ENCODE measurements at places on chromosomes 7 and 10.

GRCh38 chr7:150439967-150440366, 10.5 kb upstream of the GIMAP8 start:
- no peak for DNase-seq

DNA sequence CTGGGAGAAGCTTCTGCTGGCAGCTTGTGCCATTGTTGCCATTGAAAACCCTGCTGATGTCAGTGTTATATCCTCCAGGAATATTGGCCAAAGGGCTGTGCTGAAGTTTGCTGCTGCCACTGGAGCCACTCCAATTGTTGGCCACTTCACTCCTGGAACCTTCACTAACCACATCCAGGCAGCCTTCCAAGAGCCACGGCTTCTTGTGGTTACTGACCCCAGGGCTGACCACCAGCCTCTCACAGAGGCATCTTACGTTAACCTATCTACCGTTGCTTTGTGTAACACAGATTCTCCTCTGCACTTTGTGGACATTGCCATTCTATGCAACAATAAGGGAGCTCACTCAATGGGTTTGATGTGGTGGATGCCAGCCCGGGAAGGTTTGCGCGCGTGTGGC, 220.7 kb downstream of the ADK start:
- no peak for DNase-seq

GRCh38 chr10:101920546-101920945, 76.9 kb upstream of the KCNIP2 start:
- no peak for DNase-seq

DNA sequence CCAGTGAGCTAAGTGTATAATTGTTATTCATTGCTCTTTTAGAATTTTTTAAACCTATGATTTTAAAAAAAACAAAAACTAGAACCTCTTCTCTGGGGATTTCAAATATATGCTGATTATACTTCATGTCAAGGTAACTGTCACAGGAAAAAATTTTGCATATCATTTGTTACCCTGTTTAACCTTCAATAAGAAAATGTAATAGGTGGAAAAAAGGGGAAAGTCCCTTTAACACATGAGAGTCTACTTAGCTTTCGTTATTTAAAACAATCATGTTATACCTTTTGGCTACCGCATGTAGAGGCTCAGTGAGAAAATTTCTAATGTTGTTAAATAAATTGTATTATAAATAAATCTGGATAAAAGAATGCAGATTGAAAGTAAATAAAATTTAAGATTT, 190.1 kb upstream of the AKR1E2 start:
- DNase-seq: no peak

DNA sequence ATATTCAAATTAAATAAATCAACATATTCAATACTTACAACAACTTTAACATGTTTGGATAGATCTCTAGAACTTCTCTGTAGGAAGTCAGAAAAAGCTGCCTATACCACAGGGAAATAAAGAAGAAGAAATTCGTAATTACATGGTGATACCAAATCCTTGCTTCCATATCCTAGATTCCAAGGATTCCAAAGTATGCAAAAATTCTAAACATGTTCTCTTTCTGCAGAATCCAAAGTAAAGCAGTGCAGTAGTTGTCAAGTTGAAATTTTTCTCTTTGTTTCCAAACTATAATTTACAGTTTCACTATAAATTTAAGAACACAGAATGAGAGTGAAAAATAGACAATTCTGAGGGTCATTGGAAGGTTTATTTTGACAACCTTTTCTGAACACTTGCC, 233.7 kb upstream of the PTN start:
- peak; percentile 25 for DNase-seq

DNA sequence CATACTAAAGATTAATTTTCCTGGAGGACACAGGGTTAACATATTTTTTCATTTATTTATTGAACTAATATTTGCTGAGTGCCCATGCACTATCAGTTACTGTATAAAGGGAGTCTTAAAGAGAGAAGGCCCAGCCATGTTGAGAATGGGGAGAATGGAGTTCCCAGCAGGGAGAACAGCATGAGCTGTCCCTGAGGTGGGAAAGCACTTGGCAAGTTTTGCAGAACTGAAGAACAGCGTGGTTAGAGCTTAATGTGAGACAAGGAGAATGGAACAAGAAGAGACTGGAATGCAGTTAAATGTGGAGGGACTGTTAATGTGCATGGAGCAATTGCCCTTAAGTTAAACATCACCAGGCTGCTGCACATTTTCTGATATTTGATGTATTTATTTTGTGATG, 435.4 kb downstream of the SUGCT start:
- DNase-seq: no peak

DNA sequence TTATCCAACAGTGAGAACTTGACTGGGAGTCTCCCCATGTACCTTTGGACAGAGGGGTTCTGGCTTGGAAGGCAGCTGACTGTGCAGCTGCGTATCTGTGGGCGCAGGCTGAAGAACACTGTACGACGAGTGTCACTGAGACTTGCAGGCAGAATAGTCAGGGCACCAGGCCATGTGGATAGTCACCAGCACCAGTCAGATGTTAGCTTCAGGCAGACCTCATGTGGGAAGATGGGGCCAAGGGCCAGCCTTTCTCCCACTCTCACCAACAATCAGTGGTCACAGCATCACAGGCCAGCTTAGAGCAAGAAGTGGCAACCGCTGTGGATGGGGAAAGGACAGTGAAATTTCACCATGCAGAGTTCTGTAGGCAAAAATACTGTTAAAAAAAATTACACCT, 43.4 kb upstream of the GJD4 start:
- DNase-seq: no peak

- peak; percentile 56 for DNase-seq
These were observed 2.8 kb downstream of the INHBA start for GRCh38 chr7:41700044-41700471.

- DNase-seq: peak; percentile 75
These were observed 60.0 kb downstream of the VSTM4 start for GRCh38 chr10:49055221-49055849.

- DNase-seq: no peak
These were observed 70.9 kb upstream of the INHBA start for GRCh38 chr7:41773756-41774155.

DNA sequence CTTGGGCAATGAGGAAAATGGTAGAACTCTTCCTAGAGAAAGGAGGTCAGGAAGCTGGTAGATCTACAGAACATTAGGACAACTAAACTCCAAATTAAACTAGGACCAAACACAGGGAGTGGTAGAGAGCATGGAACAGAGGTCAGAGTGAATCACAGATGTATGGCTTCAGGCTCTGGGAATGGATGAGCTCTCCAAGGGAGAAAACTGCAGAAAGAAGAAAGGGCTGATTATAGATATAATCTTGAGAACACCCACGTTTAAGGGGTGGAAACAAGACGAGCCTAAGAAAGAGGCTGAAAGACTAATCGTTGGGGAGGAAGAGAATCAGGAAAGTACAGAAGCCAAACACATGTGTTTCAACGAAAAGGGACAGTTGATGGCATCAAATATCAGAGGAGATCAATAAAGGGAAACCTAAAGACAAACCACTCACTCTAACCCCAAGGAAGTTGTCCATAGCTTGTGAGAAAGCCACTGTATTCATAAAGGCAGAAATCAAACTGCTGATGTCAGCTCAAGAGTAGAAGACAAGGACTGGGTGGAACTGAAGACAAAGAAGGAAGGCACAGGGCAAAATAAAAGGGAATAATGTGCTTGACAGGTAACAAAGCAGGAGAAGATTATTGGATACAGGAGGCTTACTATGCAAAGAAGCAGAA, 41.4 kb downstream of the NUDCD3 start:
- DNase-seq: peak; percentile 11

DNA sequence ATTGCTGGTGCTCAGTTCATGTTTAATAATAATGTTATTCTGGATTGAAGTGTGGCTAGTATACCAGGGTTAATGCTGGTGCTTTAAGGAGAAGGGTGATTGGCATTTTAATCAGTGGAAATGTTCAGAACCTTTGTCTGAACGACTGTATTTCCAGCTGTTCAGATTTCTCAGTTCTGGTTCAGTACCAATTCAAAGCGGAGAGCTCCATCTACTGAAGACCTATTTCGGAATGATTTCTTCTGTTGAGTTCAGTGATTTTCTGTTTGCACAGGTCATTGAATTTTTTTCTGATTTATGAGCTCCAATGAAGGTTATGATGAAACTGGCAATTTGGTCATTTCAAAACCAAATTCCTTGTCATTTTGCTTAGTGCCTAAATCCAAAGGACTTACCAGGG, 160.1 kb downstream of the EXOC4 start:
- no peak for DNase-seq

GRCh38 chr10:97006364-97006763, 174.3 kb downstream of the LCOR start:
- no peak for DNase-seq

- peak; percentile 70 for DNase-seq
These were observed 193.6 kb downstream of the MBL2 start for GRCh38 chr10:52578871-52579405.

DNA sequence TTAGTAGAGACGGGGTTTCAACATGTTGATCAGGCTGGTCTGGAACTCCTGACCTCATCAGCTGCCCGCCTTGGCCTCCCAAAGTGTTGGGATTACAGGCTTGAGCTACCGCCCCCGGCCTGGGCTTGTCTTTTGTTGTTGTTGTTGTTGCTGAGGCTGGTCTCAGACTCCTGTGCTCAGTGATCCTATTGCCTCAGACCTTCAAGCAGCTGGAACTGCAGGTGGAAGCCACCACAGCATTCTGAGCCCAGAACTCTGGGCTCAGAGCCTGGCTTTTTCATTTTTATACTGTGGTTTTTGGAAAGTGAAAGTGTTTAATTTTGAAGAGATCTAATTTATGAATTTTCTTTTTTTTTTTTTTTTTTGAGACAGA, 16.2 kb upstream of the DNAJB6 start:
- DNase-seq: no peak

DNA sequence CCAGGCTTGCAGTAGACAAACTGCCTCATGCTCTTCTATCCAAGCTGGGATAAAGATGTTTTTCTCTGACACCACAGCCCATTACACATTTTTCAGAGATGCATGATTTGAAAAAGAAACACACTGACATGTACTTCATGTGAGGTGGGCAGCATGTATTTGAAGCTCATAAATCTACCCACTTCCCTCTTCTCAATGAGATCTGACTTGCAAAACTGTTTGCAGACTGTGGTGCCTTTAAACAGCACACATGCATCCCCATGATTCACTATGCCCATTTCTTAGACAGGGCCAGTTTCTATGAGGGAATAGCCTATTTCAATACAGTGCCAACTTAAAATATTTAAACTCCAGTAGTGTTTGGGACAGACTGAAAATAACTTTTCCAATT, 109.8 kb downstream of the GLI3 start:
- no peak for DNase-seq

- no peak for DNase-seq
These were observed 19.3 kb downstream of the MYO1G start for GRCh38 chr7:44959433-44959951.

GRCh38 chr7:22083704-22084240, 138.1 kb upstream of the CDCA7L start:
- peak; percentile 31 for DNase-seq

DNA sequence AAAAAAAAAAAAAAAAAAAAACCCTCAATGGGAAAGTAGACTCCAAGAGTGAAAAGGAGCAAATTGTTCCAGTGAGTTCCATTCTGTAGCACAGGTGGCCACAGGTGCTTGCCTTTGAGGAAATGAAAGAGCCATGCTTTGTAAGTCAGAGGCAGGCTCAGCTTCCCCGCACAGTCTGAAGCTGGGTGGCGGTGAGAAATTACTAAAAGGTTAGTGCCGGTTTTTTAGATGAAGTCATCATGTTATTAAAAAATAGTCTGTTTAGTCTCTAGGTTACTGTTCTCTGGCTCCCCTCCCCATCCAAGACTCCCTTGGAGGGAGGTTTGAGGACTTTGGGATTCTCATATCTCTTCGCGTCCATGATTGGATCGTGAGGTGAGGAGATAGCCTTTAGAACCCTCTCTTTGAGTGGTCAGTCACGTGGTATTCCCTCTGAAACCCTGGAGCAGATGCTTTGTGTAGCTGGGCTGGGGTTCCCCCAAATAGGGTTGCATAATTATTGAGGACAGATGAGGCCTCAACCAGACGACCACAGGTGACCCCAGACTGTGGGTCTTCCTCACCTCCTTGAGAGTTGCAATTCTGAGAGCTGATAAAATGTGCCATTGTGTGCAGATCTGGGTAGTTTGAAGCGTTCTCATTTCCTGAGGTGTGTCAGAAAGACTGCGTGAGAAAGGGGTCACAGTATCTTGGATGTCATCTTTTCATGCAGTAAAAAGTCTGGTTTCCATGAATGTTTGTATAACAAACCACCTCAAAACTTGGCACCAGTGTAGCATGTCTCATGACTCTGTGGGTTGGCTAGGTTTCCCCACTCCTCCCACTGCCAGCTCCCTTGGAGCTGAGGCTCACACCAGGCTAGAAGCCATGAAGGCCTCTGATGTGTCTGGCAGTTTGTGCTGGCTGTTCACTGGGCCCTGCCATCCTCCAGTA, 27.1 kb downstream of the OGDH start:
- peak; percentile 90 for DNase-seq

DNA sequence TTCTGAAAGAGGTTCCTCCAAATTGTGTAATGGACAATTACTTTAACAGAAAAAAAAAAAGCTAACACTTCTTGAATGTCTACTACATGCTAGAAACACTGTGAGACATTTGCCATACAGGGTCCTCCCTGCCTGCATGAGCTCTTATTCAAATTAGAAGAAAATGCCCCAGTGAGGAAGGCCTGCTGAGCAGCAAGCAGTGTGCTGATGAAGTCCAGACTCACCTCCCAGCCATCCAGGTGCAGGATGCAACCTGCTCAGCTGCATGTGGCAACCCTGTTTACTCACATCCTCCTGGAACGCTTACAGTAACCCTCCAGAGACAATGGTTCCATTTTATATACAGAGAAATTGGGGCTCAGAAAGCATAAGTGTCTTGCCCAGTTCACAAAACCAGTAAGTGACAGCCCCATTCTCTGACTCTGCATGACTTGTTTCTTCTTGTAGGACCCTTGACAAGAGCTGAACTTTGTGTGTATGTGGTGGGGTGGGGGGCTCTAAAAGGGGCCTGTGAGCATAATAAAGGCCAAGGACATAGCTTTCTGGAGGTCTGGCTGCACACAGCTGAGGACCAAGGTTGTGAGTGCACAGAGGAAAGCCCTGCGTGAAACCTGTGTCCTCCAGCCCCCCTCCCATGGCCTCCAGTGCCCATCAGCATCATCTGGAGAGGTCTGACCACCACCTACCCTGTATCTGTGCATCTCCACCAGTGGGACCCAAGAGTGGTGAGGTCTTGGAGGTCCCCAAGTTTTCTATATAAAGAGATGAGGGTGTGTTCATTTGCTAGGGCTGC, 387.8 kb downstream of the GRID1 start:
- DNase-seq: no peak

- DNase-seq: peak; percentile 9
These were observed 35.0 kb downstream of the SRI start for GRCh38 chr7:88184848-88185304.

- peak; percentile 96 for DNase-seq
These were observed 76.6 kb downstream of the DNAJC1 start for GRCh38 chr10:21926949-21927348.

DNA sequence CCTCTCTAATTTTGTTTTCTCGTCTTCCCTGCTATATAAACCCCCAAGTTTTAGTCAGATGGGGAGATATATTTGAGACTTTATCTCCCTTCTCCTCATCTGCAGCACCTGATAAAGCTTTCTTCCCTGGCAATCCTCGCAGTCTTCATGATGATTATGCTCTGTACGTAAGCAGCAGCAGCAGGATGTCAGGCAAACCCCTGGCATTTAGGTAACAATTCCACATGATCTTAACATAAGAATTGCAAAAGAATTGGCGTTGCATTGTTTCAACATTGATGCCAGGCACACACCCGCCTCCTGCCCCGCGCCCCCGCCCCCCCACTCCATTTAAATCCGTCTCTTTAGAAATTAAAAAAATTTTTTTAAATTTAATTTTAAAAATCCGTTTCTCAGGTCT, 6.1 kb downstream of the PKD1L1 start:
- no peak for DNase-seq

GRCh38 chr10:133394064-133394663, at the start of gene MTG1:
Gene MTG1 (plus strand): TSS chr10:133394157. CDS start chr10:133394221, 64 bp downstream.
- peak; percentile 98 for DNase-seq

Measured in adipocyte (in vitro differentiated cells).